Activated CD4-positive, alpha-beta T cell treated with anti-CD3 and anti-CD28 coated beads, Interleukin-2, amount 50 U/mL, for 24 hours (primary cell): ENCODE measurements at places on chromosomes 2 and 18.

DNA sequence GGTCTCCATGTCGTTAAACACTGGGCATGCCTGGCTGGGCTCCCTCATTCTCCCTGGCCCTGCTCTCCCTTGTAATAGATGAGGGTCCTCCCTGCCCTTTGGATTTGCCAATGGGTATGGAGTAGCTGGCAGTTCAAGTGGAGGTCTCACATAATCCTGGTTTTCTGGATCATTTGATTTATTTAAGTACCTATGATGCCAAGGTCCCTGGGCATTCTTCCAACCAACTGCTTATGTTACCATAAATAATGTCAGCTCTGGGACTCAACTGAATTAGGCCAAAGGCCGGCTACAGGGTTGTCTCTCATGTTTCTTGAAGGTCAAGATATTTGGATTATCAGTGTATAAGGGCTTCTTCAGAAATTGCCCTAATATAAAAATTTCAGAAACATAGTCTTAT, 104.9 kb upstream of the LYPD6 start:
- DNase-seq = no peak

- peak; percentile 10 for DNase-seq
Observed at GRCh38 chr2:61471905-61472805, 1.3 kb upstream of the USP34 start.

GRCh38 chr18:28728891-28729290, 552.0 kb upstream of the CDH2 start:
- DNase-seq = no peak

DNA sequence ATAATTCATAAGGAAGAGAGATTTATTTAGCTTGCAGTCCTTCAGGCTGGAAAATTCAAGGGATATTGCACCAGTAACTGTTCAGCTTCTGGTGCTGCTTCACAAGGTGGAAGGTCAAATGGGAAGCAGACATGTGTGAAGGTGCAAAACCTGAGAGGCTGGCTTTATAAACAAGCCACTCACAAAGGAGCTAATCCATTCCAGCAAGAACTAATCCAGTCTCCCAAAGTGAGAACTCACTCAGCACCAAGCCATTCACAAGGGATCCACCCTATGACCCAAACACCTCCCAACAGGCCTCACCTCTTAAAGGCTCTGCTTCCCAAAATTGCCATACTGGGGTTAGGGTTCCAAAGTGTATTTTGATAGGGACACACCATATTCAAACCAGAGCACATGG, 1018.4 kb upstream of the ACVR2A start:
- DNase-seq = no peak

- DNase-seq = no peak
Observed at GRCh38 chr2:54212456-54212855, 43.6 kb downstream of the TSPYL6 start.

- DNase-seq = no peak
Observed at GRCh38 chr2:224417361-224417729, 15.4 kb upstream of the FAM124B start.

DNA sequence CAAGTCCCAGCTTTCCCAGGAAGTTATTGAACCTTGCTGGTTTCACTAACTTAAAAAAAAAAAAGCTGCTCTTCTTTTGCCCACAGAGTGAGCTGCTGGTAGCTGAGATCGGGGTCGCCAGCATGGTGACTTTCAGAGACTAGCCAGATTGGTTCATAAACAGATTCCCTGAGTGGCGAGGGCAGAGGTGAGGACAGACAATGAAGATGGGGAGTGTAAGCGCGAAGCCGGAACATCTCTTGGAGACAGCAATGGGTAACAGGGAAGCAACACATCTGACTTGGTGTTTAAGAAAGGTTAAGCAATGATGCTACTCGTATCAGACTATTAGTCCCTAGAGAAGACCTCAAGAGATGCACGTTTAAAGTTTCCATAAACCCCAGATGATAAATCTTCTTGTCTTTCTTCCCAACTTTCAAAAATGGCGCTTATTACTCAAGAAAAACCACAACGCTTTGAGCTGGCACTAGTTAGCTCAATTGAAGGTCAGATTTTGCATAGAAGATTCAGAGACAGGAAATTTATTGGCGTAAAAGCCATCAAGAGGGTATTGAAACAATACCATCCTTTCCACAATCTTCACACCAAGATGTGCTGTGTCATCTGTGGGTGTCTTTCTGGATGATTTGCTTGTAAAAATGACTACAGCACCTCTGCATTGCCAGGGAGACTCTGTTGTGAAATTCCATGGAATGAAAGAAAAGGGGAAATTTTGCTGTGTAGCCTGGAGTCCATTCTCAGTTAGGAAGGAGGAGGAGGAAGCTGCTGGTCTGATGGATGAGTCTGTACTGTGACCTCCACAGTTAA, 193.1 kb upstream of the CXCR4 start:
- no peak for DNase-seq

GRCh38 chr18:12041561-12041960, 52.1 kb upstream of the ANKRD62 start:
- no peak for DNase-seq

DNA sequence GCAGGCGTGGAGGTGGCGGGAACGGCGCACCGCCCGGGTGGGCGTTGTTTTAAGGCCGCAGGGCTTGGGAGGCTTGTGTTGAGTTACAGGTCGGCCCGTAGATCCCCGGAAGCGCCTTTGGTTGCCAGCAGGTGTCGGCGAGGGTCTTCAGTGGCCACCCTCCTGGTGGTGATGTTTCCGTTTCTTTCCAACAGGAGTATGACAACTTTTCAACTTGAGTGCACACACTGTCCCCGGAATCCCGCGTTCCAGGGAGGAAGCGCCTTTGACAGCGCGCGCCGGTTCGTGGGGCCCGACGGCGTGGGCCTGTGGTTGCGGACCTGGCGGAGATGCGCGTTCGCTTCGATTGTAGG, 1.0 kb upstream of the HDAC4 start:
- peak; percentile 46 for DNase-seq

GRCh38 chr2:182715121-182715891, 751 bp upstream of the DNAJC10 start:
- DNase-seq = no peak

DNA sequence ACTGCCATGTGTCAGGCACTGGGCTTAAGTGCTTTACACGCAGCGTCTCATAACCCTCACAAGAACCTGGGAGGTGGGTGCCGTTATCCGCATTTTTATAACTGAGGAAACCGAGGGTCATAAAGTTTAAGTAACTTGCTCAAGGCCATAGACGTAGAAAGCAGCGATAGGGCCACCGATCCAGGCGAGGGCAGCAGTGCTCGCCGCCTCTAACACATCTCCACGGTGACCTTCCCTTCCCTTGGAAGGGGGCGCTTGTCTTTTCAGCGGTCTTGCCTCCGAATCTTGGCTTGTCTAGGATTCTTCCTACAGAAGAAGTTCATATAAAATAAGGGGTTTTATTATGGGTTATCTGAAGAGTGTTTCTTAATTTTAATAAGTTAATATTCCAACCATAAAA, 186.6 kb downstream of the GBX2 start:
- no peak for DNase-seq

DNA sequence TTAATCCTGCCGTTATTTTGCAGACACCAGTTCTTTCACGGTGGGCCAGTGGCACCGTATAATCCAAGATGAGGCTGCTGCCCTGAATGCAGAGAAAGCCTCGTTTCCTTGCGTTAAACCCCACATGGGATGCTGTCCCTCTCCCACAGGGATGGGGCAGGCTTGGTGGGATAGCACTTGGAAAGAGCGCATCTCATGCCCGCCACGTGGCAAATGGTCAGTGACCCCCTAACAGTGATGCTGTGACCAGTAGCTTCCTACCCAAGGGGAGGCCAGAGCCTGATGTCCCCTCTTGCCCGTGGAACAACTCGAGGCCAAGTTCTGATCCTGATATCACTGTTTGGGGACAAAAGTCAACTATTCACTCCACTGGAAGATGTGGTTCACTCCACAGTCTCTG, 73.3 kb downstream of the RHOB start:
- no peak for DNase-seq

DNA sequence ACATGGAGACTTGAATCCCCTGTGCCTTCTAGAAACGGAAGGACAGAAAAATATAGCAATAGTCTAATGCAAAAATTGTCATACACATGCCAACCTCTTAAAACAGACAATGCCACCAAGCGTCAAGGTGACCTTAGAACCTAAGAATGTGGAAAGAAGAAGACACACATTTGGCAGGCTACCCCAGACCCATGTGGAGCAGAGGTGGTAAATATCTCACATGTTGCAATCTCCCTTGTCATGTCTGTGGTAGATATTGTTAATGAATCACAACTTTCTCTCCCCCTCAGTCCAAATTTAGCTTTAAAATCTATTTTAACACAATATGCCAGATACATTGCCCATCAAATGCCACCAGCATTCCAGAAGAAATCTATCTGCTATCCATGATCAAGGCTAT, 137.4 kb downstream of the HNMT start:
- DNase-seq = no peak

GRCh38 chr2:72846171-72847095, 20.6 kb upstream of the EXOC6B start:
- no peak for DNase-seq
